ENCODE measurements at places on chromosomes 2 and 18. TPM values are rescaled to one million over a fixed set of nuclear protein-coding genes. Genes with fewer than 3 reads are reported as not detected.

Gene MARCHF7
- 92.3 TPM for total RNA-seq

Gene HOXD13
- total RNA-seq: not detected

Gene AOX1
- total RNA-seq: not detected

DNA sequence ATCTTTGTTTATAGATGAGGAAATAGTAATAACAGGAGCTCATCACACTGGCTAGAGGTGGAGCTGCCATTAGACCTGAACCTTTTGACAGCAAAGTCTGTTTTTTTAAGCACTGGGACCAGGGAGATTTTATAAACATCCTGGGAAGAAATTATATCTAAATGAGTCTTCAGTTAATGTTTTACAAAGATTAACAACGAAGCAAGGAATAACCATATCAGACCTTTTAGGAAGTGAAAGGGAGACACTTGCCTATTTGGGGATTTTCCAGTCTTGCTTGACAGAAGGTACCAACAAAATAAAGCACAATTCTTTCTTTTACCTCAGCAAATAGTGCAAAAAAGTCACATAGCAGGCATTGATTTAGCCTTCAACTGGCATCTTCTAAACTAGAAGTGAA, 777.0 kb downstream of the CPS1 start:
- no peak for DNase-seq

- DNase-seq: no peak
These were observed 17.8 kb upstream of the TCF4 start for GRCh38 chr18:55605733-55606338.

DNA sequence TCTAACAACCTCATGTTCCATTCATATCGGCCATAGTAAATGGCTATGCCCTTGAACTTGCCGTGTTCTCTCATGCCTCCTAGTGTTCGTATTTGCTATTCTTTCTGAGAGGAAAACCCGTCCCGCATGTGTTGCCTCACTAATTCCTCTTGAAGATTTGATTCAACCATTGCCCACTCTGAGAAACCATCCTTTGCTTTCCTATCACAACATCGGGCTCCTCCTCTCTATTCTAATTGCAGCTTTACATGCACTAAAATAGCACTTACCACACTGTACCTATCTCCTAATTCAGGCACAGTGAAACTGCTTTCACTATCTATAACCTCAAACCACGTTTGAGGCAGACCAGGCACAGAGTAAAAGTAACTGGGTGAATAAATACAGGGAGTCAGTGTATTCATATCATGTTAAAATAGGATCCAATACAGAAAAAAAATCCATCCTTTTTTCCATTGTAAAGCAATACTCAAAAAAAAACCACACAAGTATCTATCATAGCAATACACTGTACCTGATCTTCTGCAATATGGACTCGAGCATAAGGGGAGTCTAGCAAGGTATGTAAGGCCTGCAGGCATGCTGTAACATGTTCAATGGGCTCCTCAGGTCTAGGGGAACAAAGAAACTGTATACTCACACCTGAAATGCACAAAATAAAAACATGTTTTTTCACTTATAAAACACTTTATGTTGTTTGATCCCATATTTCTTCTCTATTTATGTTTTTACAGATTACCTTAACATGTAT, 39.0 kb upstream of the STRN start:
- no peak for DNase-seq

Gene ATP6V1C2
- total RNA-seq: 0.09 TPM

- DNase-seq: no peak
These were observed 249.2 kb downstream of the NBAS start for GRCh38 chr2:15311926-15312325.

- no peak for DNase-seq
These were observed 76.2 kb upstream of the STK39 start for GRCh38 chr2:168323529-168324021.

Data from CD8-positive, alpha-beta memory T cell (primary cell).